ENCODE measurements at places on chromosomes 11 and 22.

DNA sequence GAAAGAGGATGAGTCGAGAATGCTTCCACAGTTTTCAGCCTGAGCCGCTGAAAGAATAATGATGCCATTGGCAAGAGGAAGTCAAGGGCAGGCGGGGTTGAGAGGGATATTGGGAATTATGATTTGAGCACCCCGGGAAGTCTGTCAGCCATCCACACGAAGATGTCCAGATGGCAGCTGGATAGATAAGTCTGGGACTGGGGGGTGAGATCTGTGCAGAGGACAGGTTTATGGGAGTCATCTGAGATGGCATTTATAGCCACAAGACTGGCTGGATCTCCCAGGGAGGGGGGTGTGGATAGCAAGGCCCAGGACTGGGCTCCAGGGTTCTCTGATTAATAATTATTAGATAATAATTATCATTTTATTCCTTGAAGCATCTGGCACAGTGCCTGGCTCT, 5.1 kb upstream of the STIP1 start:
- no peak for DNase-seq

GRCh38 chr22:36977947-36978660, 41.1 kb downstream of the TST start:
- peak; percentile 84 for DNase-seq

DNA sequence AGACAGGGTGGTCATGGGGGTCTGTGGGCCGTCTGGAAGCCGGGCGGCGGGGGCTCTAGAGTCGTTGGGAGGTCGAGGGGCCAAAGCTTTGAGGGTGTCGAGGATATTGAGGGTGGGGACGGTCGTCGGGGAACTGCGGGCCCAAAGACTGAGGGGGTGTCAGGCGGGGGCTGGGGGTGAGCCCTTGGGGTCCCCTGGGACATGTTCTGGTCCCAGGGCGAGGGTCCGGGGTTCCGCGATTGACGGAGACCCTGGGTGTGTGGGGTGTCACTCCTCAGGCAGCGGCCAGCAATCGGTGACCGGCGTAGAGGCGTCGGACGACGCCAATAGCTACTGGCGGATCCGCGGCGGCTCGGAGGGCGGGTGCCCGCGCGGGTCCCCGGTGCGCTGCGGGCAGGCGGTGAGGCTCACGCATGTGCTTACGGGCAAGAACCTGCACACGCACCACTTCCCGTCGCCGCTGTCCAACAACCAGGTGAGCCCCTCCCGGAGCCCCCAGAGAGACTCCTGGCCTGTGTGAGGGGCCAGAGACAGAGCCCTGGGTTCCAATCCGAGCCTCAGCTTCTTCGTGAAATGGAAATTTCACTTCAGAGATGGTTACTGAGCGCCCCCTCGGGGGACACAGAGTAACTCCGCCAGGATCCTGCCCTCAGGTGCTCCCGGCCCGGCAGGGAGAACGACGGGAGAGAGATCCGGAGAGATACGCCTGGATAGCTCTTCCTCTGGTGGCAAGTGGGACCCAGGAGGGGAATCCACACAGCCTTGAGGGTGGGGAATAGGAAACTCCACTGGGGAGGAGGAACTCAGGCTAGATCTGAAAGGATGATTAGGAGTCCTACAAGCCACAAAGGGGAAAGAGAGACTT, 714 bp downstream of the SDF2L1 start:
- peak; percentile 46 for DNase-seq

GRCh38 chr11:59145534-59145933, 2.9 kb downstream of the FAM111A start:
- DNase-seq, result no peak

- DNase-seq, result no peak
Observed at GRCh38 chr22:35911877-35912276, 116.7 kb downstream of the RBFOX2 start.

- no peak for DNase-seq
Observed at GRCh38 chr11:134634897-134635831, 223.1 kb upstream of the B3GAT1 start.

DNA sequence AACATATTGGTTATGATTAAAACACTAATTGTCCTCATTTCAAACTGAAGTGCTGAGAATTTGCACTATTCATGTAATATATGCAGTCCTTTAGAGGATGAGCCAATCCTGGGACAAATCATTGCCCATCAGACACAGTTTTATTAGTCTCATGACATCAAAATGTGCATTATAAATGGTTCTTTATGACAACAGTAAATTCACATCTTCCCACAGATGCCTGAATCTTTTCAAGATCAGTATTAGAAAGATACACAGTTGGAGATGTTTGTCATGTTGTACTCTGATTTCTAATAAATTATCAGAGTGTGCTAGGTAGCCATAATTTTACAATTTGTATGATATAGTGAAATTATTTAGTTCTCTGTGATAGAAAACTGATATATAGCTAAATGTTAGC, 813.5 kb downstream of the FAM181B start:
- no peak for DNase-seq

- no peak for DNase-seq
Observed at GRCh38 chr11:12991426-12991825, 17.7 kb upstream of the RASSF10 start.

DNA sequence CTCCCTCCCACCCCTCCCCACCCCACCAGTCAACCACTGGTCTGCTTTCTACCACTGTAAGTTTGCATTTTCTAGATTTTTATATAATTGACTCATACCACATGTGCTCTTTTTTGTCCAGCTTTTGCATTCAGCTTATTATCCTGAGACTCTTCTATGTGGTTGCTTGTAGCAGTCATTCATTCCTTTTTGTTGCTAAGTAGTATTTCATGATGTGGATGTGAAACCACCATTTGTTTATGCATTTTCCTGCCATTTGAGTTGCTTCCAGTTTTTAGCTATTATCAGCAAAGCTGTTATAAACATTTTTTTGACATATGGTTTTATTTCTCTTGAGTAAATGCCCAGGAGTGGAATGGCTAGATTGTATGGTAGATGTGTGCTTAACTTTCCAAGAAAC, 77.0 kb upstream of the FGF3 start:
- no peak for DNase-seq

- no peak for DNase-seq
Observed at GRCh38 chr22:36052505-36052941, 23.9 kb upstream of the RBFOX2 start.

GRCh38 chr11:102495161-102496042, 35.1 kb downstream of the MMP7 start:
- no peak for DNase-seq

GRCh38 chr22:47201186-47201995, 438.9 kb downstream of the TBC1D22A start:
- no peak for DNase-seq

DNA sequence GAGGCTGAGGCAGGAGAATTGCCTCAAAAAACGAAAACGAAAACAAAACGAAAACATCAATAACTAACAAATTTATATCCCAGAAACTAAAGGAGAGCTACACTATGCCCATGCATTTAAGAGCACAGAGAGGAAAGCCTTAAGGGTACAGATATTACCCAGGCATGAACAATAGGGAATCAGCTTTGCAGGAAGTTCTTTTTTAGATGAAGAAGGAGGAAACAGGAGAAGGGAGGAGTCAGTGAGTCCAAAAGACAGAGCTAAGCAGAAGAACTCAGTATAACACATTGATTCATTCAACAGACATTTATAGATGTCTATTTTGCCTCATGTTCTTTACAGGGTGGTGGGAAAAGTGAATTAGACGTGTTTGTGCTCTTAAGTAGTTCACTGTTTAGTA, 8.3 kb downstream of the MRPL17 start:
- no peak for DNase-seq

DNA sequence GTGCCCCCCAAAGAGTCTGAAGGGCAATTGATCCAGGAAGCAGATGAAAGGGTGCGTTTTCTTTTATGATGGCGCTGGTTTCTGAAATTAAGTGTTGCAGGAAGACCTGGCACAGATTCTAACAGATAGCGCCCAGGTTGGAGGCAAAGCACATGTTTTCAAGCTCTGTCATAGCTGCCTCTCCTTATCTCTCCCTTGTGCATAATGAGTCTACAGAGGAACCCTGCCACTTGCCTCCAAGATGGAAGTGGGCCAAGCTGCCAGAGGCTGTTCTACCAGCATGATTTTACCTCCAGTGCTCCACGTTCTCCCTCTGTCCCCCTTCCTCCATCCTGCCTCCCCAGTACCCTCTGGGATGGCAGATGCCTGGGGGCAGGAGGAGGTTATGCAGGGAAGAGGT, 30.0 kb upstream of the TLCD5 start:
- no peak for DNase-seq

DNA sequence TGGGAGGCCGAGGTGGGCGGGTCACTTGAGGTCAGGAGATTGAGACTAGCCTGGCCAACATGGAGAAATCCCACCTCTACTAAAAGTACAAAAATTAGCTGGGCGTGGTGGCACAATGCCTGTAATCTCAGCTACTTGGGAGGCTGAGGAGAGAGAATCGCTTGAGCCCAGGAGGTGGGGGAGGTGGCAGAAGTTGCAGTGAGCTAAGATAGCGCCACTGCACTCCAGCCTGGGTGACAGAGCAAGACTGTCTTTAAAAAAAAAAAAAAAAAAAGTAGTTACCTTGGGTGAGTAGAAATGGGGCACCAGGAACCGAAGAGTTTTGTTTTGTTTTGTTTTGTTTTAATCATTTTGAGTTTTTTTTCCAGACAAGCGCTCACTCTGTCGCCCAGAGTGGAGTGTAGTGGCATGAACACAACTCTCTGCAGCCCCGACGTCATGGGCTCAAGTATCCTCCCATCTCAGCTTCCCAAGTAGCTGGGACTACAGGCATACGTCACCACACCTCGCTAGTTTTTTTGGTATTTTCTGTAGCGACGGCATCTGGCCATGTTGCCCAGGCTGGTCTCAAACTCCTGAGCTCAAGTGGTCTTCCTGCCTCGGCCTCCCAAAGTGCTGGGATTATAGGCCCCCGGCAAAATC, 15.8 kb downstream of the THAP12 start:
- no peak for DNase-seq

- DNase-seq, result no peak
Observed at GRCh38 chr11:18046116-18046777, at the start of gene TPH1. Gene TPH1, minus strand, starts transcription at chr11:18046269. Its CDS starts 5,507 bp downstream, at chr11:18040762.

- no peak for DNase-seq
Observed at GRCh38 chr22:43289976-43290721, 53.0 kb downstream of the SCUBE1 start.

GRCh38 chr11:26227301-26227746, 104.6 kb upstream of the ANO3 start:
- no peak for DNase-seq

DNA sequence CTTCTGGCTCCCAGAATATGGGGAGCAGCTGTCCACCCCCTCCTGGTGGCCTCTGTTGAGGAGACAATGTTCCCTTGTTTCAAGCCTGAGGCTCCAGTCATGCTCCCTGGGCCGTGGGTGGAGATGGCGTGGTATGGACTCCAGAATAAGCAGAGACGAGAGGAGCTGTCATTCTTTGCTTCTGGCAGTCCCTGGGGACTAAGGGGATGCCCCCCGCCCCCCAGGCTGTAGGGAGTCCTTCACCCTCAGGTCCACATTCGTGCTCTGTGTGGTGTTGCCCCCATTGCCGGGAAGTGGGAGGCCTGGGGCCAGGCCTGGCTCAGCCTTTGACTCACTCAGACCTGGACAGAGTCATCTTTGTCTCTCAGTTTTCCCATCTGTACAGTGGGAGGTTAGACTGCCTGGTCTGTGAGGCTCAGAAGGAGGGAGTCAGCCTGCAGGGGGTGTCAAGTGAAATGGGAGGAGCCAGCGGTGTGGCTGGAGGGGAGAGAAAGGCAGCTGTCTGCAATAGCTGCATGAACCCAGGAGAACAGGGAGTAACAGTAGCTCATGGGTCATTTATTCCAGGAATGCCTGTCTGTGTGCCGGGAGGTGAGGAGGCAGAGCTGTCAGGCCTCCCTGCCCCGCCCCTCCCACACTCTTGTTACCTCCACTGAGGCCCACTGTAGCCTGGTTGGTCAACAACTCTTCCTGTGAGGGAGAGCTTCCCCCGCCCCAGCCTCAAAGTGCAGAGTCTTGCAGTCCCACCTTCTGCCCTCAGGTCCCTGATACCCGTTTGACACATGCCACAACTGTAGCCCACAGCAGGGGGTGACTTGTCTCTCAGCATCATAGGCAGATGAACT, 6.3 kb downstream of the ARHGEF17 start:
- no peak for DNase-seq

- no peak for DNase-seq
Observed at GRCh38 chr11:82732734-82733443, 775 bp downstream of the FAM181B start.

- no peak for DNase-seq
Observed at GRCh38 chr11:86464509-86465221, 90.0 kb downstream of the CCDC81 start.

GRCh38 chr11:7691759-7692350, 14.4 kb downstream of the OVCH2 start:
- no peak for DNase-seq

DNA sequence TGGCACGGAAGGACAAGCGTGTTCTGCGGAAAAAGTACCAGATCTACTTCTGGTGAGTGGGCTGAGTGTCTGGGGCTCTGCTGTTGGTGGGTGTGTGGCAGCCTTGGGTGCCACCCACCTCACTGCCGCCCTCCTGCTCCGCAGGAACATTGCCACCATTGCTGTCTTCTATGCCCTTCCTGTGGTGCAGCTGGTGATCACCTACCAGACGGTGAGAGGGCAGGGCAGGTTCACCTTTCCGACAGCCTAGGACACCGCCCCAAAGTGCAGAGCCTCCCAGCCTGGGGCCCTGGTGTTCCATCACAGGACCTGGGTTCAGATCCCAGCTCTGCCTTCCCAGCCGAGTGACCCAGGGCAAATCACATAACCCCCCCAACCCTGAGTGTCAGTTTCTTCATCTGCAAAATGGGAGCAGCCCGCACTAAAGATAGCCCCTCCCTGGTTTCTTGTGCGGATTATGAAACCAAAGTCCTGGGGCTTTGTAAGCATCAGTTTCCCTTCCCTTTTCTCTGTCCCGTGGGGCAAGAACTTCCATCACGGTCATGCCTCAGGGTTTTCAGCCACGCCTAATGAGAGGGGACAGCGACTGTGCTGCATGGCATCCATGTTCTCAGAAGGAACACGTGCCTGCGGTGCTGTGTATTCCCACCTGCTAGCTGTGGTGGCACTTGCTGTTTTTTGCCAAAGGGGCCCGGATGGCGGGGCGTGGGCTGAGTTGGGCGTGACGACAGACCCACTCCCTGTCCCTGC, 9.8 kb upstream of the TAGLN start:
- no peak for DNase-seq

Data from activated T-helper 9 cell treated with anti-CD3 and anti-CD28 coated beads, Interleukin-2, amount 50 U/mL, for 16 hours (primary cell).